Breast epithelium (tissue), 4 donors: ENCODE measurements at places on chromosomes 12 and 14. TPM values are rescaled to one million over a fixed set of nuclear protein-coding genes. Genes with fewer than 3 reads are reported as not detected.

CPNE6 gene
- total RNA-seq, result not detected

LUM gene
- 449 TPM for total RNA-seq

FAM90A1 gene
- total RNA-seq, result not detected

OR4E2 gene
- total RNA-seq, result not detected

DNA sequence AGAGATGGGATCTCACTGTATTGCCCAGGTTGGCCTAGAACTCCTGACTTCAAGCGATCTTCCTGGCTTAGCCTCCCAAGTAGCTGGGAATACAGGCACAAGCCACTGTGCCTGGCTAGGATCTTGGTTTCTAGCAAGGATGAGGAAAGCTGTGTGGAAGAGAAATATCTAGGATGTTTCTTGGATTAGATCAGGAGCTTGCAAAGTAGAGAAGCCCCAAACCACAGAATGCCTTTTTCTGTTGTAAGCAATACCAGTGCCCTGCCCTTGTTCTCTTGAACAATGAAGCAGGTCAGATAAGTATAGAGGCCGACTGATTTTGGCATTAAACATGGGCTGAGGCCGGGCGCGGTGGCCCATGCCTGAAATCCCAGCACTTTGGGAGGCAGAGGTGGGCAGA, 44.3 kb upstream of the STRN3 start:
- DNase-seq, result no peak
- H3K27me3 ChIP-seq, result no peaks in the 10 kb centered on the region
- H3K27ac ChIP-seq, result no peak overlapping the region
- H3K36me3 ChIP-seq, result no peaks in the 10 kb centered on the region

DNA sequence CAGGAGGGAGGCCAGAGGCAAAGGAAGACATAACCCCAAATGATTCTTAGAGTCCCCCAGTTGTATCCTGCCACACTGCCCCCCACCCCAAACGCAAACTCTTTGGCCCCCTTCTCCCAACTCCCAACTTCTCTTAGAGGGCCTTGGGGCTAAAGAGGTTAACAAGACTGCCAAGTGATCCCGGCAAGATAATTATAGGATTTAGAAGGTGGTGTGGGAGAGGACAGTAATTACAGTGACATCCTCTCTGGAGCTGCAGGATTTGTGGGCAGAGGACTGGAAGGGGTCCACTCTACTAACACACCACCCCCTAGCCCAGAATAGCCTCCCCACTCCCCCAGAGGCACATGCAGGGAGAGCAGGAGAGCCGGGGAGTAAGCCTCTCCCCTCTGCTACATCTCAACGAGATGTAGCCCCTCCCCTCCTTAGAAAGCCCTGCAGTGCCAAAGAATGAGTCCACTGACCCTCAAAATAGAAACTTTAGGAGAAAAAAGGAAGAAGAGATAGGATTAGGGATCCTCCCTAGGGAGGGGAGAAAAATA, 5.3 kb upstream of the GDF11 start:
- peak overlapping the region; percentile 79 for H3K27ac ChIP-seq
- H3K4me3 ChIP-seq, result peak overlapping the region; percentile 58
- H3K27me3 ChIP-seq, result no peaks in the 10 kb centered on the region
- no peak for DNase-seq
- peaks cover 2% of the 10 kb centered on the region for H3K4me1 ChIP-seq
- no peaks in the 10 kb centered on the region for H3K36me3 ChIP-seq

GRCh38 chr12:68789144-68789878, 18.7 kb upstream of the MDM2 start:
- H3K27ac ChIP-seq, result no peak overlapping the region
- no peaks in the 10 kb centered on the region for H3K27me3 ChIP-seq
- no peaks in the 10 kb centered on the region for H3K36me3 ChIP-seq
- H3K4me1 ChIP-seq, result no peaks in the 10 kb centered on the region
- DNase-seq, result no peak

- DNase-seq, result no peak
- peak overlapping the region; percentile 38 for H3K27ac ChIP-seq
- H3K4me1 ChIP-seq, result no peaks in the 10 kb centered on the region
Measured at GRCh38 chr14:76719666-76720065, 41.6 kb upstream of the VASH1 start.

- no peak overlapping the region for H3K27ac ChIP-seq
- no peak for DNase-seq
- no peak overlapping the region for H3K4me3 ChIP-seq
- no peaks in the 10 kb centered on the region for H3K27me3 ChIP-seq
Measured at GRCh38 chr14:33978892-33979612, 28.2 kb upstream of the EGLN3 start.
